ENCODE measurements at places on chromosomes 11 and 22.
A peak's percentile ranks its signal among the peaks of the same experiment; 100 is the strongest.

DNA sequence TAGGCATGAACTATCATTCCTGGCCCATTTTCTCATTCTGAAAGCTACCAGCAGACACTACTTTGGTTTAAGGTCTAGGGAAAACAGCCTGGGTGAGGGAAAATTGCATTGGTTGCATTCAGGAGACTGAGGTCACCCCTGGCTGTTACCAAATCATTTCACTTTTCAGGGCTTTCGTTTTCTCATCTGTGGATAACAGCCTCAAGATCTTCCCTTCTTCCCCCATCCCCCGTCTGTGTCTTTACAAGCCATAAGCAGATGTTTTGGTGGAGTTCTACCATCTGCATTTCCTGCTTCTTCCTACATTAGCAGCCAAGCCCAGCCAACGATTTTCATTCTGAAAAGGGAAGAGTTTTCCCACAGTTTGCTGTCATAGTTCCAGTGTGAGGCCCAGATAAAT, 130.4 kb downstream of the HIPK3 start:
- DNase-seq: no peak

GRCh38 chr11:19577391-19577975, 135.2 kb upstream of the NAV2 start:
- no peak for DNase-seq

GRCh38 chr11:93988455-93988854, 32.7 kb upstream of the HEPHL1 start:
- no peak for DNase-seq

GRCh38 chr11:81869351-81870065, 864.2 kb downstream of the FAM181B start:
- no peak for DNase-seq

DNA sequence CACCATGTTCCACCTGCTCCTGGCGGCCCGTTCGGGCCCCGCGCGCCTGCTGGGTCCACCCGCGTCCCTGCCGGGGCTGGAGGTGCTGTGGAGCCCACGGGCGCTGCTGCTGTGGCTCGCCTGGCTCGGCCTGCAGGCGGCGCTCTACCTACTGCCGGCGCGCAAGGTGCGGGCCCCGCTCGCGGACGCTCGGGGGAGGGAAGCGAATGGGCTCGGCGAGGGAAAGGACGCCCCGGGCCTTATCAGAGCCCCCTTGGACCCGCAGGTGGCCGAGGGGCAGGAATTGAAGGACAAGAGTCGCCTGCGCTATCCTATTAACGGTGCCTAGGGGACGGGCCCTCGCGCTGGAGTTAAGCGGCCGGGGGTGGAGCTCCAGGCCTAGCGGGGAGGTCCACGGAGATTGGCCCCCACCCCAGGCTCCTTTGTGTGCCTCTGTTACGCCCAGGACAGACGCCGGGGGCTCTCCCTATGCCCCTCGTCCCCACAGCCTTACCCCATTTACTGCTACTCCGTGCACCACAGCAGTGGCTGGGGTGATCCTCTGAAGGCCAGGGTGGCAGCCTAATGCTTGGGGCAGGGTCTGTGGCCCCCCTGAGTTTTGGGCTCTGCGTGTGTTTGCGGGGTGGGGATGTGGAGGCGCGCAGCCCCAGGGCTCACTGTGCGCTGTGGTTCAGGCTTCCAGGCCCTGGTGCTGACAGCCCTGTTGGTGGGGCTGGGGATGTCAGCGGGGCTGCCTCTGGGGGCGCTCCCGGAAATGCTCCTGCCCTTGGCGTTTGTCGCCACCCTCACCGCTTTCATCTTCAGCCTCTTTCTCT, 1.1 kb downstream of the TM7SF2 start:
- peak; percentile 24 for DNase-seq

DNA sequence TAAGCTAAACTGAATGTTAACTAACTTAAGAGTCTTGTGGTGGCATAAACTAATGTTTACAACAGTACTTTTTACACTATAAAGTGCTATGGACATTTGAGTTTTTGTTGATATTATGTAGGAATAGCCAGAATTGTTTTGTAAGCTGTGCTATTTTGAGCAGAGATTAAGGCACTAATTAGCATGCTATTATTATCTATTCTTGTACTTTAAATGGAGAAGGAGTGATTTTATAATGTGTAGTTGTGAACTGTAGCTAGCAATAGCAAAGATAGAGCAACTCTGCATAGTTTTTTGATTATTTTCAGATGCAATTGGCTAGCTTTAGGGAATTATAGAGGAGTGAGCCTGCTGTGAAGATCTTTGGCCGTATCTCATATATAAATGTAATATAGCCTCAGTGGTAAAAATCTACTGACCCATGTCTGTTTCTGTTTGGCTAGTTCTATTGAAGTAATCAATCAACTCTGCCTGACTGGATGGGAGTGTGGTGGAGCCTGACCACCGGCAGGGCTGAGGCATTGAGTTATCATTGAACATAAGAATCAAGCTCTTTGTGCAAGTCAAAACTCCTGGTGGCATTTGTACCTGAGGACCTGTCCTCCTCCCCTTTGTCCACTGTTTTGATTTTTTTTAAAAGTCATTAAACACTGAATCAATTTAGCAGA, 34.3 kb downstream of the NCAM1 start:
- DNase-seq: no peak
